Foreskin fibroblast (primary cell): ENCODE measurements at places on chromosomes 2 and 18.

- no peak for DNase-seq
Observed at GRCh38 chr2:119117891-119118882, 40.4 kb downstream of the C1QL2 start.

DNA sequence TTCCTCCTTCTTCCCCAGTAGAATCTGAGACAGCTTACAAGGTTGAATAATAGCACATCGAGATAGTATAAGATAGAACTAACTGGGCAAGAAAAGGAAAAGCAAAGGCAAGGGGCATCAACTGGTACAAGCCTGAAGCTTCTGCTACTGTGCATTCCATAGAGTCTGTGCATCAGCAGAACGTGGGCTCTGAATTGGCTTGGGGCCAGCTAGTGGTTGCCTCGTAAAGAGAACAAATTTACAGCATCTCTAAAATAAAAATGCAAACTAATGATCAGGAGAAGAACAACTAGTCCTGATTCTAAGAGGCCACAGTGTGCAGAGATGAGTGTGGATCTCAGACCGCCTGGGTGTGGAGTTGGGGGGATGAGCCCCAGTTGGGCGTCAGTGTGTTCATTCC, 36.6 kb downstream of the UPP2 start:
- DNase-seq = no peak

DNA sequence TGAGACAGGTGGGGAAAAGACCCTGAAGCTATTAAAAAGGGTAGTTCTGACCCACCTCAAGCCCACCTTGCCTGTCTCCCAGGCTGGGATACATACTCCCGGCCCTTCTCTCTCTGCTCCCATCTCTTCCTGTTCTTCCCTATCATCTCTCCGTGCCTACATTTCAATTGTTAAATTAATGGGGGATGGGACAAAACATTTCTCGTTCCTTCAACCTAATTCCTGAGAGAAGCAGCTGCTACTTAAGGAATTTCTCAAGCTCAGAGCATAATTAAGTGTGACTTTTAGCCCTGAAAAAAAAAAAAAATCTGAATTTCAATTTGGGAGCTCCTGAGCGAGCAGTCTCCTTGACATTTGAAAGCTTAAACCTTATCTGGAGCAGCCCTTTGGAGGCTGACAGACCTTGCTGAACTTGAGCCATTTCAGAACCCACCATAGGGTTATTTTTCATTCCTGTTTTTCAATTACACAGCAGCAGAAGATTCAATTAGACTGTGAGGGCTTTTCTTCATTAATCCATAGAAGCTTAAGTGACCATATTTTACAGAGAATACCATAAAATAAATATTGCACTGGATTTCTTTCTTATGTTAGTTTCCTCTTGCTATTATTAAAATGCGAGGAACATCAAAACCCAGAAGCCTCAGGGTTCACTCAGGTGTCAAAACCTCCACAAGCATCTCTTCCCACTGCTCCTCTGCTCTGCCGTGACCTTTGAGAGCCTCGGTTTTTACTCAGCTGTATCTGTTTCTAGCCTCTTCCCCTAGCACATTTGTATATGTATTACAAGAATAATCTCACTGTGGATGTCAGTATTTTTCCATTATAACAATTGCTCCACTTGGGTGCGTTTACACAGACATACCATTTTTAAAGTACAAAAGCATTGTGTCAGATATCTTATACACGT, 125.7 kb downstream of the B3GNT2 start:
- DNase-seq = no peak

DNA sequence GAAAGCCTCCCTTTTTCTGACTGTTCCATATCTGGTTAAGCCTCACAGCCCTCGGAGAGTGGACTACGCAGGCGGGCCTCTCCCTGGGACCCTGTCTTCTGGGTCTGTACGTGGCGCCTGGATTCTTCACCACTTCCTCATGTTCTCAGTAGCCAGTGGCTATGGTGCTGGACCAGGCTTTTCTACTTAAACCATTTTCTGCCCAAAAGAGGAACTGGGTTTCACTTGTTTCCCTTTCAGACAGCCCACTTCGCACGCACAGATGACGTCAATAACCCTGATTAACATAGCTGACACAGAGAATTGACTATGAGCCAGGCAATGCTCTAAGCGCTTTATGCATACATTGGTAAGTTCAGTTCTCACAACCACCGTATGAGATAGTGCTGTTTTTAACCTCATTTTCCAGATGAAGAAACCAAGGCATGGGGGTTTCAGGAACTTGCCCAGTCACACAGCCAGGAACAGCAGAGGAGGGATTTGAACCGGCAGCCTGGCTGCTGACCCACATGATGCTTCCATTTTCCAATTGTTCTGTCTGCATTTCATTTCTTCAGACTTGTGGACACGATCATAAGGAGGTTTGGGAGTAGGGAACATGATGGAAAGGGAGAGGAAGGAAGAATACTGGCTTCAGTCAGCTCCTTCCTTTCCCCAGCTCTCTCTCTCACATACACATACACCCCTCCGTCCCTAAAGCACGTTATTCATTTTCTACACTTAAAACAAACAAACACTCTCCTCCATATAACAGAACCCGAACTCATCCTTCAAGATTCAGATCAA, 41.7 kb downstream of the MYOM1 start:
- no peak for DNase-seq

DNA sequence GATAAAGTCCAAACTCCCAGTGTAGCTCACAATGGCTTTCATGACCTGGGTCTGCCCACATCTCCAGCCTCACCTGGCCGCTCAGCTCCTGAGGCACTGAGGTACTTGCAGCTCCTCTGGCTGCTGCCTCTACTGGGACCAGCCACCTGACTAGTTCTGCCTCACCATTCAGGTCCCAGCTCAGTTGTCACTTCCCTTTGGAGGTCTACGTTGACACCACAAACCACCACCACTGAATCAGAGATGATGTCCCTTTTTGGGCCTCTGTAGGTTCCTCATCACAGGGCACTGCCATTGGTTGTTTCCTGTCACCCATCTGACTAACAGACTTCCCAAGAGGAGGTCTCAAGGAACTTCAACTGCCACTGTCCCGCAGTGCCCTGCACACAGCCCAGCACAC, 21.2 kb downstream of the SPP2 start:
- DNase-seq = no peak

DNA sequence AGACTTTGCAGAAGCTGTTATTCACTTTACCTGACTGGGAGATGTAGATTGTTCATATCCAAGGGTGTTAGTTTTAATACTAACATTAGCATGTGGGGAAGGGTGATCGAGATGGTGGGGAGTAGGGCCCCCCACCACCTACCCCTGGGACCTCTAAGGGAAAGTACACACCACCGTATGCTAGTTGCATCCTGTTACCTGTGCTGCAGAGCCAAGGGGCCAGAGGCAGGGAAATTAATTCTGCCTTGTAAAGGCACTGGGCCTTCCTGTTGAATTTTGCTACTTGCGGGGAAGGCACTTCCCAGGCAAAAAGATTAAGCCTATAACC, 9.0 kb downstream of the STEAP3 start:
- no peak for DNase-seq

DNA sequence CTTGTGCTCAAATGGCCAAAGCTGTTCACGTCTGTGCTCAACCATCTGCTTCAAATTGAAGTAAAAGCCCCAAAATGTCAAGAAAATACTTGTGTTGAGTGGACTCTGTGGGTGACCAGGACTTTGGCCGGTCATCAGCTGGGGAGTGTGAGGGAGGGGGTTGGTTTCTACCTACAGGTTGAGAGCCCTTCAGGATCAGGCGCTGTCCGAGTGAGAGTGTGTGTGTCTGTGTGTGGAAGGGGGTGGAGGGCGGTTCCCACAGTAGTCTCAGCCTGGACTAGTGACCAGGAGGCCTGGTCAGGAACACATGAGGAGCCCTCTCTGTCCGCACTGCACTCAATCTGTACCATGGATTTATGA, 34.2 kb downstream of the ATOH8 start:
- DNase-seq = no peak

- DNase-seq = no peak
Observed at GRCh38 chr2:63651861-63652651, 63.3 kb downstream of the MDH1 start.

- DNase-seq = no peak
Observed at GRCh38 chr2:175575346-175576258, 394.1 kb upstream of the ATP5MC3 start.

GRCh38 chr2:175025946-175026345, 20.8 kb upstream of the CHN1 start:
- peak; percentile 55 for DNase-seq

DNA sequence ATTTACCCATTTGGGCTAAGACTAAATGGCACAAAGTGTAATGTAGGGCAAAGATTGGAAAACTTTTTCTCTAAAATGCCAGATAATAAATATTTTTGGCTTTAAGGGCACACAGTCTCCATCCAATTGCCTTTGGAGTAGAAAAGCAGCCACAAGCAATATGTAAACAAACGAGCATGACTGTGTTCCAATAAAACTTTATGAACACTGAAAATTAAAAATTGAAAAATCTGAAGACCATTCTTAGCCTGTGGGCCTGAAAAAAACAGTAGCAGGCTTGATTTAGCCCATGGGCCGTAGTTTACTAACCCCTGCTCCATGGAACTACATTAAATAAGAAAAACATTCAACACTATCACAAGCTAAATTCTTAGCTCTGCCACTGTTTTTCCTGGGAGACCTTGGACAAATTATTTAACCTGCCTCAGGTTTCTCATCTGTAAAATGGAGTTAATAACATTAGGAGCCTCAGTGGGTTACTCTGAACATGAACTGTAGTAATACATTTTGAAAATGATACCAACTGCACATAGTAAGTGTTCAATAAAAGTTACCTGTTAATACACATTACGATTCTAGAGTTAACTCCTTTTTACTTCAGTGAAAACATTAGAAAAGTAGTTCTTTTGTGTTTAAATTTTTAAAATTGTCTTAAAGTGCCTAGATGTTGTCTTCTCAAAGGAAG, 1.3 kb downstream of the IFIH1 start:
- no peak for DNase-seq

DNA sequence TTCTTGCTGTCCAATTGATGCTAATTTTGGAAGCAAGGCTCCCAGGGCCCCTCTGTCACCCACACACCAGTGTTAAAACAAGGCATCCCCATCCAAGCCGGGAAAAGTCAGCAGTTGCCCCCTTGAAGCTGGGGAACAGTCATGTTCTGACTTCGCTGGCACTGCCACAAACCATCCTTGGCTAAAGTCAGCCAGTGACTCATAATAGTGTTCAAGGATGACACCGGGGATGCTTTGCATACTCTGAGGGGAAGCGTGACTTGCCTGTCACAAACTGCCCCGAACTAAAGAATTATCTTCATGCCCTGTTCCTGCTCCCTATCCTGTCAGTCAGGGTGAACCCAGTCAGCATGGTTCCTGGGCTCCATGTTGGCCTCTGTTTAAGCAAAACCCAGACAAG, 37.0 kb downstream of the TGFA start:
- DNase-seq = peak; percentile 25

- no peak for DNase-seq
Observed at GRCh38 chr18:10951631-10952544, 197.5 kb downstream of the PIEZO2 start.

DNA sequence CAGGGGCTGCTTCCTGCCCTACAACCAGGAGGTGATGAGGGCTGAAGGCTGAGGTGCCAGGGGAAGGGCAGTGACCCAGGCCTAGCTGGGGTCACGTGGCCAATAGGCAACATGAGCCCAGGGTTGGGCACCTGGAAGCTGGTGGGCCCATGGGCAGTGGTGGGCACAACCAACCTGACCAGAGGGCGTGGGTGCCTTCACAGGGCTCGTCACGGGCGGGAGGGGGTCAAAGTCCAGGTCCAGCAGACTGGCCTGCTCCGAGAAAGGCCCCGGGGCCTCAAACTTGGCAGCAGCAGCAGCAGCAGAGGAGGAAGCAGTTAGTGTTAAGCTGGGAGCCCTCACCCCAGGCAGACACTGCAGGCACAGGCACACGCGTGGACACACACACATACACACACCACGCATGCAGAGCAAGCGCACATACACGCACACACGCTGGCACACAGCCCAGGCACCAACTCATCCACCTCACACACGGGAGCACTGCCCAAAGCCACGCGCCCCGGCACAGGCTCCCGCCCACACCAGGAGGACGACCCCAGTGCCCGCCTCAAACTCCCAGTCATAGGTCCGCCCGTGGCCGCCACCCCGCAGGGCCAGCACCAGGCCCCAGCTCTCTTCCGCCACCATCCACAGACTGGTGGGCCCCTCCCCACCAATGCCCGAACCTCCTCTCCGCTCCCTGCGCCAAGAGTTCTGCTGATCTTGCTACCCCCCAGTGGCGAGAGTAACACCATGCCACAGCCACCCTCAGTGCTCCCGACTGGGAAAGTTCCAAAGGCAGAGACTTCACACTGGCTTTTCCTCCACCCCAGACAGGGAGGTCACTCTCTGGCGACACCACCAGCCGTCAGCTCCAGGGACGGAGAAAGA, 53.0 kb downstream of the BIN1 start:
- DNase-seq = peak; percentile 37

- no peak for DNase-seq
Observed at GRCh38 chr2:138617026-138617425, 115.5 kb downstream of the SPOPL start.

GRCh38 chr2:172865422-172865821, 129.8 kb downstream of the RAPGEF4 start:
- no peak for DNase-seq

GRCh38 chr2:67322353-67323001, 74.7 kb upstream of the ETAA1 start:
- DNase-seq = peak; percentile 75

DNA sequence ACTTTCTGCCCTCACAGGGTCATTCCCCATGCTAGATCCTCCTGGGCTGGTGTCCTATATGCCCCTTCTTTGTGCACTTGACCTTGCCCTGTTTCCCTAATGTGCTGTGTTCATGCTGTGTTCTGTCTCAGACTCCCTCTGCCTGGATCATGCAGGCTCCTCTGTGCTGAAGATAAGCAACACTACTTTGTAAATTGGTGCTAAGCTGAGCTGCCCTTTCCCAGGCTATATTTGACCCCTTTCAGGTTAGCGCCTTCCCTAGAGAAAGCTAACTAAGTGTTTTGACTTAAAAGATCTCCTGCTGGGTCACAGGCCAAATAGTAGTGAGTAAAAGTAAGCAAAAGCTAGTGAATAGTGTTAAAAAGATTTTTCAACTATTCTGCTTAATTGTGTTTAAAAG, 257.2 kb upstream of the RGPD4 start:
- DNase-seq = no peak

- DNase-seq = peak; percentile 43
Observed at GRCh38 chr2:205848601-205849000, 166.3 kb downstream of the NRP2 start.

- DNase-seq = peak; percentile 69
Observed at GRCh38 chr2:31563273-31563839, 17.4 kb downstream of the SRD5A2 start.

GRCh38 chr2:177984749-177985148, 87.8 kb downstream of the PDE11A start:
- DNase-seq = no peak

GRCh38 chr2:74216642-74217041, 18.2 kb downstream of the MTHFD2 start:
- DNase-seq = no peak
